Fibroblast of lung (primary cell): ENCODE measurements at places on chromosomes 7 and 10.

- DNase-seq = peak; percentile 61
Observed at GRCh38 chr10:20473023-20473760, 423.9 kb downstream of the NEBL start.

- no peak for DNase-seq
Observed at GRCh38 chr10:43195557-43195956, 57.3 kb downstream of the CSGALNACT2 start.

DNA sequence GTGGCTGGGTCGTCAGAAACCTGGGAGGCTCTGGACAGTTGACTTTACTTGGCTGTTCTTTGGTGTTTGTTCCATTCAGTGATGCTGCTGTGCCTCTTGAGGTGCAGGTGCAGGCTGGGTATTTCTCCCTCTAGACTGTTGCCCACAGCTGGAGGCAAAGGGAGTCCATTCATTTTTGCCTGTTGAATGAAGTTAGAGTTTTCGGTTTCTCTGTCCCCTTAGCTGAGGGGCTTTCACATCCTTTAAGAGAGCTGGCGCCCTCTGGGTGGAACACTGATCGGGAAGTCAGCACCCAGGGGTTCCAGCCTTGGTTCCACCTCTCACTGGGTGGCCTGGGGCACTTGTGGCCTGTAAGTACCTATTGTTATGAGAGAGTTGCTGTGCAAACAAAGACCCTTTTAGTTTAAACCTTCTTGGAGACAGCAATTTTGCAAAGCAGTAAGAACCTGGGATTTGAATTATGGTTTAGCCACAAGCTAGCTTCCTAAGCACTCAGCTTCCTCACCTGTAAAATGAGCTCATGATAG is 67.2 kb downstream of the GRK5 start:
- no peak for DNase-seq

DNA sequence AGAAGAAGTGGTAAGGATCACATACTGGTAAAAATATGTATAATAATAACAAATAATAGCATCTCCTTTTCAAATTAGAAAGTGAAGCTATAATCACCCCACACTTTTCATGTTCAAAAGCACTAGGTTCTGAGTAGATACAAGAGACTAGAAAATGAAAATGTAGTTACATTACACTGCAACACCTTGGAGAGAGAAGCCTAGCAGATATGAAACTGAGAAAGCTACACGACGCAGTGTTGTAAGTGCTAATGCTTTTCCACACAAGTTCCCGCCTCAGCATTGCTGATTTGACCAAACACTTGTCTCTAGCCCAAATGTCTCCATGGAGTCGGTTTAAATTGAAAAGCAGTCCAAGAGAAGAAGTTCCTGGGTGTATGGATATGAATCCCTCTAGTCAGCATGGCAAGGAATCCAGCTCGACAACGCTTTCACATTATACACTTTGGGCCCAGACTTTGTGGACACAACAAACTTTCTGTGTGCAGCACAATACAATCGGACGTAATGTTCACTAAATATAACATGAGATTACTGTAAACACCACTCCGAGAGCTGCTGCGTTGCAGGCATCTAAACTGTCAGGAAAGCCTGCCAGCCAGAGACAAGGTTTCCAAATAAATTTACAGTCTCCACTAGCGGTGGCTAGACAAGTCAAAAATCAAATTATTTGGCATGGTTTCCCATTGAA is 1.7 kb downstream of the PDE1C start:
- no peak for DNase-seq

DNA sequence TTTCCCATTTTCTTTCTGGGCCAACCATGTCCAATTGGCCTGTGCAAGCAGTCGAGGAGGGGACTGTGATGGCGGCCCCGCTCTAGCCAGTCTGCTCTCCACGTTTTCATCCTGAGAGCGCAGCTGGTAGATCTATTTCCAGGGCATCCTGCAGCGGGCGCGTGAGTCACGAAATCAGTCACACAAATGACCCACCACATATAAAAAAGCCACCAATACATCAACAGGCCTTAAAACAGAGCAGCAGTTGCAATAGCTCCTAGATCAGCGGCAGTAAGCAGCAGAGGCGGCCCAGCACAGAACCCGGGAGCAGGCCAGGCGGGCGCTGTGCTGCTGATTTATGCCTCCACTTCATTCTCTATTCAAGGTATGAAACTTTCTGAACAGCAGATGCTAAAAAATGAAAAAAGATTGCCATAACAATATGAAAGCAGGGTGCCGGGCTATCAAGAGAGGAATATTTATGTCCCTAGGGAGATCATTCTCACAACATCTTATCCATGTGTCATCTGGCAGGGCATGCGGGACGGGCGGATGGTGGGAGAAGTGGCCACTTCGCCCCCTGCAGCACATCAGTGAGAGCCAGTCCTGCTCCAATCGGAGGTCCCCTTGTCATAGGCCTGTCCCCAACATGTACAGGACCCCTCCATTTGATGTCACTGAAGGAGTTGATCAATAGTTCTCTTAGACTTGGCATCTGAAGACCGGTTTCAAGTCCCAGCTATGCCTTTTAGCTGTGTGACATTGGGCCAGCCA is 98.0 kb upstream of the GPR26 start:
- no peak for DNase-seq

DNA sequence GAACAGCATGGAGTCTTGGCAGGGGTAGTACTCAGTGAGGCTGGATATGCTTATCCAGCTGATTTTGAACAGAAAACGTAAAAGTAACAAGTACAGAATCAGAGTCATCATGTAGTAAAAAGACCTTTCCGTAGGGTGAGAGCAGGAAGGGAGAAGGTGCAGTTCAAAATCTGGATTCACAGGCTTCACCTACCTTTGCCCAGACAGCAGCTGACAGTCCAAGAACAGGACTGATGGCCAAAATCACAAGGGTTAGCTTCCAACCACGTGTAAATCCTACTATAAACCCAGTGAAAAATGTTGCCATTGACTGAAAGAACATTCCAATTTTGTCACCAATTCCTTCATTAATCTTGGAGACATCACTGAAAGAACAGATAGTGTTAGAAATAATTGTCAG is 34.8 kb downstream of the ABCB1 start:
- DNase-seq = no peak

DNA sequence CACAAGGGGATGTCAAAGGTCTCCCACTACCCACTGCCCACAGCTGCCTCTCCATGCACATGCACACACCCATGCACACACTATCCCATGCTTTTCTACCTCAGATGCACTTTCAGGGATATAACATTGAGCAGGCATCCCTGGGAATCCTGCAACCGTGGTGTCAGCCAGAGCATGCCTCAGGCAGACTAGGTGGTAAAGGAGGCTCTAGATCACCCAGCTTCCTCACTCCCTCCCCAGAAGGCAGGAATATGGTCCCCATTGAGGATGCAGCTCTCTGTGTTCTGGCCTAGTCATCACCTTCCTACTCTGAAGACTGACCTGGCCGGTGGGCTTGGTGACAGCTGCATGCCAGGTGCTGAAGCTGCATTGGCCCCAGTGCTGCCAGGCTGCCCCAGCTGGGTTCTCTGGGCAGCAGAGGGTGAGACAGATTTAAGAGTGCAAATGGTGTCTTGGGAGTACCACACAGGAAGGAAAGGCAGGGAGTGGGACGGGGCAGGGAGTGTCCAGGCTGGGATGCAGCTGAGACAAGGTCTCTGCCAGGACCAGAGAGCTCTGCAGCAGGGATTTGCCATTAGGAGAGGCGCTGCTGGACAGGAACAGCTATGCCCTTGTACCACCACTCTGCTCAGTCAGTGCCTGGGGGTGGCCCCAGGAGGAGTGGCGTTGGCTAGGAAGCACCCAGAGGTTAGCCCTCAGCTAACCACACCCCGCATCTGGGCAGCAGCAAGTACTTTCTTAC is 53.4 kb upstream of the GDF10 start:
- no peak for DNase-seq

GRCh38 chr10:92957223-92958010 is 103.2 kb upstream of the CYP26C1 start:
- no peak for DNase-seq

DNA sequence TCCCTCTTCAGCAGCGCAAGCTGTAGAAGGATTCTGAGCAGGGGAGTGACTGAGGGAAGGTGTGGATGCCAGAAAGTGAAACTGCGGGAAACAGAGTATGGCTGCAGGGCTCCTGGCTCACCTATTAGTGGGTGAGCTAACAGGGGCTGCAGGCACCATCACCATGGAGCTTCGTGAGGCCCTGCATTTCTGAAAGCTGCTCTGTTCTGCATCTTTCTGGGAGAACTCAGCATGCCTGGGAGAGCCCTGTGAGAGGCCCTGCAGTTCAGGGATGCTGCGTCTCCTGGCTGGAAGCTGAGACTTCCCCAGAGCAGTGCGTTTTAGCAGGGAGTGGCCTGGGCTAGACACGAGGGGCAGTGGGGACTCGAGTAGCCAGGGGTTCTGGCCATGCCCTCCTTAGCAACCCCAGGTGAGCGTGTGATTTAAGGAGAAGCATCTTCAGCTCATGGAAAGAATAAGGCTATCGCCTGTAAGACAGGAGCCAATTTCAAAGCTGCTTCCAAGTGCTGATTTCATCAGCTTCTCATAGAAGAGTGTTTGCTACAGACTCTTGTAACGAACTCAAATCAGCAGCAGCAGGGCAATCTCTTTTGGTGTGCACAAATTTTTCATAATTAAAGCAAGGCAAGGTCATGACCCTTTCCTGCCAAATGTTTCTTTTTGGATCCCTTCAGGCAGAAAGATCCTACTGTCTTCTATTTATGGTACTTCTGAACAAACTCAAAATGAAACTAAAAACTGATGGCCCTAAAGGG is 293.6 kb upstream of the ZNF32 start:
- DNase-seq = no peak

DNA sequence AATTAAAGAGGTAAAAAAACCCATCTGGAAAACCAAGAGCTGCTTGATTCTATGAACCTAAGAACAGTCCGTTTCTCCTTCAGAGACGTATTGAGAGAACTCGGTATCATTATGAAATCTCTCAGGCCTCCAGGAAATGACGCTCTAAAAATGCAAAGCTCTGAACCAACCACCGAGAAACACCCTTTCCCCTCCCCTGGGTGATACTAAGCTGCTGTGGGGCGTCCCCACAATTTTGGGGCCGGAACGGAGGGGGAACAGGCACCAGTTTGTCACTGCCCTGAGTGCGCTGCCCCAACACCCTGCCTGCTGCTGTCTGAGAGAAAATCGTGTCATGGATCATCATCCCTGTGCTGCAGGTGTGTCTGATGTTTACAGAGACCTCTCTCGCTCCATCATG is 509.5 kb downstream of the DNAJB6 start:
- DNase-seq = no peak

GRCh38 chr10:24759672-24760071 is 36.0 kb upstream of the ARHGAP21 start:
- DNase-seq = no peak

DNA sequence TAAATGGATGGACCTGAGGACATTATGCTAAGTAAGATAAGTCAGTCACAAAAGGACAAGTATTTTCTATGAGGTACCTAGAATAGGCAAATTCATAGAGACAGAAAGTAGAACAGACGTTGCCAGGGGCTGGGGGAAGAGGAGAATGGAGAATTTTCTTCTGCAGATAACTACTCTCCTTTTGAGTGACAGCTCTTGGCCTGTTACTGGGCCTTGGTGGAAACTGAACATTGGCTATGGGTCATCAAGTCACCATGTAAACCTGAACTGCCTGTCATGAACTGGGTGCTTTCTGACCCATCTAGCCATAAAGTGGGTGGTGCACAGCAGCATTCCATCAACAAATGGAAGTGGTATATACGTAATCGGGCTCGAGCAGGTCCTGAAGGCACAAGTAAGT is 29.3 kb upstream of the NFE2L3 start:
- DNase-seq = no peak
